Osteoblast (primary cell): ENCODE measurements at places on chromosomes 16 and 17.

- no peak for DNase-seq
These were observed 6.8 kb upstream of the ITGAD start for GRCh38 chr16:31386157-31386984.

- no peak for DNase-seq
These were observed 13.6 kb downstream of the CDH8 start for GRCh38 chr16:62022688-62023087.

DNA sequence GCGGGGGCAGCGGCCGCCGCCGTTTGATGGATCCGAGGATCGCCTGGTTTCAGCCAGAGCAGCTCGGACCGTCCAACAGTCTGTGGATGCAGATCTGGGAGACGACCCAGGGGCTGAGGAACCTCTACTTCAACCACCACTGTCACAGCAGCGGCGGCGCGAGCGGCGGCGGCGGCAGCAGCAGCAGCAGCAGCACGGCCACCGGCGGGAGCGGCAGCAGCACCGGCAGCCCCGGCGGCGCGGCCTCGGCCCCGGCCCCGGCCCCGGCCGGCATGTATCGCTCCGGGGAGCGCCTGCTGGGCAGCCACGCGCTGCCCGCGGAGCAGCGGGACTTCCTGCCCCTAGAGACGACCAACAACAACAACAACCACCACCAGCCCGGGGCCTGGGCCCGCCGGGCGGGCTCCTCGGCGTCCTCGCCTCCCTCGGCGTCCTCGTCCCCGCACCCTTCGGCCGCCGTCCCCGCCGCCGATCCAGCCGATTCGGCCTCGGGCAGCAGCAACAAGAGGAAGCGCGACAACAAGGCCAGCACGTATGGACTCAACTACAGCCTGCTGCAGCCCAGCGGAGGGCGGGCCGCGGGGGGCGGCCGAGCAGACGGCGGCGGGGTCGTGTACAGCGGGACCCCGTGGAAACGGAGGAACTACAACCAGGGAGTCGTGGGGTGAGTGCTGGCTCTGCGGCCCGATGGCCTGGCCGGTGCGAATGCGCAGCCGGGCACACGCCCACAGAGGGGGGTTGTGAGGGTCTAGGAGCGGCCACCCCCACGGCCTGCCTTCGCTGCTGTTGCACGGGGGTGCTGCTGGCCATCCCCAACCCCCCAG, 702 bp downstream of the TENT4B start:
- peak; percentile 86 for DNase-seq

DNA sequence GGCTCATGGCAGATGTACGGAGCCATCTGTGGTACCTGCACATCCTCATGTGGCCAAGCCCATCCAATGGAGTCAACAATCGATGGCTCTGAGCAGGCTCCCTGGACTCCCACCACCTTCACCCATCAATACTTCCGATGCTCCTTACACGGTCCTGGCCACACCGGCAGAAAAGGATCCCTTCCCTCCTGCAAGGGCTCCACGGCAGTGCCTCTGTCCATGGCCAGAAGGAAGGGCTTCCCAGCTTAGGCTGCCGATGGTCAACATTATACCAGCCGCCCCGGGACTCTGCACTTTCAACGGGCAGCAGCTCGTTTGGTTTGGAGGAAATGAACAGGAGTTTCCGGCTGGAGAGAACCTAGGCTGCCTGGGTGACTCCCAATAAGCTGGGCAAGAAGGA, 13.2 kb downstream of the SLX4 start:
- peak; percentile 50 for DNase-seq

GRCh38 chr16:13913374-13914292, 6.3 kb upstream of the ERCC4 start:
- no peak for DNase-seq

DNA sequence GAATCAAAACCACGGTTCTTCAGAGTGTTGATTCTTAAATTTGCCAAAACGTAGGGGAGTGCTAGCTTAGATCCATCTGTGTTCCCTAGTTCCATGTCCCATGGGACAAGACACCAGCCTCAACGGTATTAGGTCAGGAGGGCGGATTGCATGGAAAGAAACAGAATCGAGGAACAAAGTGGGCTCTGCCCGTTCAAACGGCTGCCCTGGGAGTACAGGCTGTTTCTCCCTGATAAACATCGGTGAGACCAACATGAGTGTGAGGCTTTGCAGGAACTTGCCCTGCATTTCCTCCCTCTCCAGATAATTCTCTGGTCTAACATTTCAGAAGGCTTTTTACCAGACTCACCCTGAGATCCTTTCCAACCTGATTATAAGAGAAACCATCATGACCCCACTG, 82.2 kb downstream of the MRM3 start:
- DNase-seq, result peak; percentile 43

DNA sequence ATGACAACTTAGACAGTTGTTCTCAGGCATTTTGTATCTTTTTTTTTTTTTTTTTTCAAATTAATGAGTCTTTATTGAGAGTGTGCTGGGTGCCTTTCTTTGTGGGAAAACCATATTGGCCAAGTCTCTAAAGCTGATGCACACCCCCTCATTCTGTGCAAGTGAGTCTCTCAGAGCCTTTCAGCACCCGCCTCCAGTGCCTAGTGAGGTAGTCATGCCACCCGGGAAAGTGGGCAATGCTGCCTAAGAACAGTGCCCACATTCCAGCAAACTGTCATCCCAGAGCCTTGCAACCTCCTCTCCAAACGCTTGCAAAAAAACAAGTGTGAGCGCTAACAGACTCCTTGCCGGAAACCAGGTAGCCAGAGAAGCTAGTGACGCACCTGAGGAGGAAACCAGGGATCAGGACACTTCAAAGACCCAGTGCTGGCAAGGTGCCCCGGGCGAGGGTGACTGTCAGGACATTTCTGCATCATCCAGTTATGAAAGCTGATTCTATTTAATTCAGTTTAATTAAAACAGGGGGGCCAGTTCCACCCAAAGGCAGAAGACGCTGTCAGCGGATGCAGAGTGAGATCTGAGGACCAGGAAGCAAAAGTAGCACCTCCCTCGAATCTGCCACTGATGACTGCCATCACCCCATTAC, 34.9 kb downstream of the SMARCE1 start:
- no peak for DNase-seq

GRCh38 chr16:29811896-29812665, at the start of gene PRRT2:
Gene PRRT2 (plus strand): TSS chr16:29812193. CDS start chr16:29813055, 862 bp downstream.
- peak; percentile 90 for DNase-seq

GRCh38 chr17:41610965-41611640, 1.5 kb downstream of the KRT16 start:
- no peak for DNase-seq

DNA sequence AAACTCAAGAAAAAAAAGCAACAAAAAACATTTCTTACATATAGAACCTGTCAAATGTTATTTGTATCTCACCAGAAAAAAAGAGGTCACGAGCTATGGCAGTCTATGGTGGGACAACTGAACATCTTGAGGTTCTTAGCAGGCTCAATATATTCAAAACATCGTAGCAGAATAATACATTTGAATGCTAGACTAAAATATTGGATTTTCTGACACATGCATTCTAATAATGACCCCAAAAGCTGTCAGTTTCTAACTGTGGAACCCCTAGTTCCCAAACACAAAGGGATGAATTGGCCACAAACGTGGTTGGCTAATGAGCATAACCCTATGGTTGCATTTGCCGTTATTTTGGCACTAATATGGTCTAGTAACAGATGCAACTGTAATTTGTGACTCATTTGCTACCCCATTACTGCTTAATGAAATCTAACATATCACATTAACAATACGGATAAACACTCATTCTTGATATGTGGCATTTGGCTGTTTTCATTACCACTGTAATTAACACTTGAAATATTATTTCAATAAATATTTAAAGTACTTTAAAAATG, 81.2 kb downstream of the TOX3 start:
- DNase-seq, result no peak

DNA sequence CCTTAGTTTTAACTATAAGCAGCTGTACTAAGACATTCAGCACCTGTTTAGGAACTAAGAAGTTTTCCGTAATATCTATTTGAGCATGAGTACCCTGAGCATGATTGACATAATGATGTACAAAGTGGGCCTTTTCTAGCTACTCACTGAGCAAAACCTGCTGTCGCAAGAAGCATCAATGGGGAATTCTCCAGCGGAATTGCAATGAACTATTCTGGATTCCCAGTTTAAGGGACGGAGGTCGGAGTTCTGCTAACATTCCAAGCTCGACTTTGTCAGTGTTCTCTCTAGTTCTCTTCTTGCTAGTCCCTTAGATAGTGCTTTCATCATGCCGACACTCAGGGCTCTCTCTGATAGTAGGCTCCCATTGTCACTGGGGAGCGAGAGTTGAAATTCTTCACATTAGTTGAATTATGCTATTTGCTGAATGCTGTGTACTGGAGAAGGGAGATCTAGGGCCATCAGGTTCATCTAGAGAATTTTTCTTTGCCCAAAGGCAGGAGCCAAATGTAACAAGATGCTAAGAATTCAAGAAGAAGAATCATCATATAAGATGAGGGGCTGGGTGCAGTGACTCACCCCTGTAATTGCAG, 40.2 kb upstream of the MYH2 start:
- DNase-seq, result peak; percentile 3

GRCh38 chr17:2905696-2906501, 109.7 kb downstream of the RAP1GAP2 start:
- peak; percentile 64 for DNase-seq

GRCh38 chr16:72878301-72879269, 169.3 kb downstream of the ZFHX3 start:
- DNase-seq, result no peak

DNA sequence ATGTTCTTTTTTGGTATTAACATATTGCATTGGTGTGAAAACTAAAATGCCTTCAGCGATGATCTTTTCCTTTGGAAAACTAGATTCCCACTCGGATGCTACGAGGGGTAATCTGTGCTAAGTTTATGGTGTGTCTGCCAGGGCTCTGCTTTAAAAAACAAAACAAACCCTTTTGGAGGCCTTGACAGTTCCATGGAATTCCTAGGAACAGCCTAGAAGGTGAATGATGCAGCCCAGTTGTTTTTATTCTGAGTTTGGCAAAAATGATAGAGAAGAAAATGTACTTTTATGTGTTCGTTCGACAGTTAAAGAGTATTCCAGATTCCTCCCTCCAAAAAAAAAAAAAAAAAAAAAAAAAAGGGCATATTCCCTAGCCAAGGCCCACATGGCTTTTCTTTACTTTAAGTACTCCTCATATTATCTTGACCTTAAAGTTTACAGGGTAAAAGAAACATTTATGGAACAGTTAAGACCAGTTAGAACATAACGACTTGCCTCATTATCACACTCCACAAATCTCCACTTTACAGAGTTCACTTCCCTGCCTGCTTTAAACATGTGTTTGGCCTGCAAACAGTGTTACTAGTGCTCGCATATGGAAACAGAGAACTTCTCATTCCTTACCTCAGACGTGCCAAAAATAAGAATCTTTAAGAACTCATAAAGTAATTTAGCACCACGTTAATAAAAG, 159.1 kb downstream of the WWOX start:
- no peak for DNase-seq

DNA sequence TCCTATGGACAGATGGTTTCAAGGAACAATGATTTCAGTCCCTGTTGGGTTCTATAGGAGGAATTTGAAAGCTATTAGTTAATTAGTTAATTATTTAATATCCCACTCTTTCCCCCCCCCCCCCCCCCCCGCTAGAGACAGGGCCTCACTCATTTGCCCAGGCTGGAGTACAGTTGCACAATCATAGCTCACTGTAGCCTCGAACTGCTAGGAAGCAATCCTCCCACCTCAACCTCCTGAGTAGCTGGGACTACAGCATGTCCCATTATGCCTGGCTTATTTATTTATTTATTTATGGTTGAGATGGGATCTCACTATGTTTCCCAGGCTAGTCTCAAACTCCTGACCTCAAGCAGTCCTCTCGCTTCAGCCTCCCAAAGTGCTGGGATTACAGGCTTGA, 15.0 kb upstream of the TAT start:
- no peak for DNase-seq

DNA sequence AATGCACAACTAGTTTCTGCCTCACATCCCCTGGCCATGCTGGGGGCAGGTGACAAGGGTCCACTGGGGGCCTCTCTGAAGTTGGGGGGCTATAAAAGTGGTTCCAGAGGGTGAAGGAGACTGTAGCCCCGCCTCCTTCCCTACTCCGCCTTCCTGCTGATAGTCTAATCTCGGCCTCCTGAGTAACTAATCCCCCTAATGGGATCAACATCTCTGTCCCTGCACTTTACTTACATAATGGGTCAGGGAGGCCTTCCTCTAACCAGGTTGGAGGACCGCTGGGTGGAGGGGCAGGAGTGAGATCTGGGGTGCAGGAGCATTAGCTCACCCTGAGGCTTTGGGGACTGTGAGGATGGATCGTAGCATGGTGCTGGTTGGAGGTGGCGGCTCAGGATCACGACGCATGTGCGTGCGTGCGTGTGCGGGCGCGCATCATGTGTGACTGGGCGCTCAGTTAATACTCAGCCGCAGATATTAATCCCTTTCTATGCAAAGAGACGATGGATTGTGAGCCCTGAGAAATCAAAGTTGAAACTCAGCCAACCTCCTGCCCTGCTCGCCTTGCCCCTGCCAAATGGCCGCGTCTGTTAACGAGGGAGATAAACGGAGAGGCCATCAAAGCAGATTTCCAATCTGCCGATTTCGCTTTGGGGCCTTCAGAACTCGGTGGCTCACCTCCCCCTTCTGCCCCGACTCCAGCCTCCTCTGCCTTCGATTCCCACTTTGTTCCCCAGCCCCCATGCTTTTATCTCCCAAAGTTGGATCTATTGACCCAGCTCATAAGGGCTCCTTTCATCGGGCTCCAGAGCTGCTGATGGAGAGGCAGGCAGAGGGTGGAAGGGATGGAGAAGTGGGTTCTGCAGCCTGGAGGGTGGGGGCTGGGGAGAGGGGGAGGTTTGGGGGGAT, 107.3 kb downstream of the SDK2 start:
- peak; percentile 66 for DNase-seq
